Pulmonary artery endothelial cell (primary cell): ENCODE measurements at places on chromosomes 1 and 21. TPM values are rescaled to one million over a fixed set of nuclear protein-coding genes. Genes with fewer than 3 reads are reported as not detected.
A peak's percentile ranks its signal among the peaks of the same experiment; 100 is the strongest.

The SYT14 gene
- total RNA-seq, result 0.14 and 0.20 TPM in 2 replicates

The CYP2J2 gene
- total RNA-seq, result 0.20 and 0.42 TPM in 2 replicates

The OR2AK2 gene
- total RNA-seq, result not detected in 2 replicates

The TLR5 gene
- total RNA-seq, result 0.18 and 0.20 TPM in 2 replicates

The S100B gene
- not detected in 2 replicates for total RNA-seq

The BGLAP gene
- total RNA-seq, result 0.13 and 0.32 TPM in 2 replicates

The KCNQ4 gene
- total RNA-seq, result 0.04 TPM in 1 of 2 replicates, not detected in the other

The GJA8 gene
- total RNA-seq, result not detected in 2 replicates

The RASSF5 gene
- 0.25 and 0.26 TPM in 2 replicates for total RNA-seq

DNA sequence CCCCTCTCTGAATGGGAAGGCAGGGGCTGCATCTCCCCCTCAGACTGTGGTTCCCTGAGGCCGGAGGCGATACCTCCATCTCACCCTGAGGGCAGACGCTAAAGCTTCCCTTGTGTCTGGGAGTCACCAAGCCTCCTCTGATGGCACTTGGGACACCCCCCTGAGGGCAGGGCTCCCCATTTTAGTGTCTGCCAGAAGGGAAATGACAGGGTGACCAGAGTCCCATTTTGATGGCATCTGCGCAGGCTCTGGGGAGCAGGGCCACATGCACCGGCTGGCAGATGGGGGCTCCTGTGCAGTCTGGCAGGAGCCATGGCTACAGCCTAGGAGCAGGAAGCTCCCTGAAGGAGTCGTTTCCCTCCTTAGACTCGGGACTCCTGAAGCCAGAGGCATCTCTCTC is 1.7 kb downstream of the S100A2 start:
- DNase-seq, result no peak

DNA sequence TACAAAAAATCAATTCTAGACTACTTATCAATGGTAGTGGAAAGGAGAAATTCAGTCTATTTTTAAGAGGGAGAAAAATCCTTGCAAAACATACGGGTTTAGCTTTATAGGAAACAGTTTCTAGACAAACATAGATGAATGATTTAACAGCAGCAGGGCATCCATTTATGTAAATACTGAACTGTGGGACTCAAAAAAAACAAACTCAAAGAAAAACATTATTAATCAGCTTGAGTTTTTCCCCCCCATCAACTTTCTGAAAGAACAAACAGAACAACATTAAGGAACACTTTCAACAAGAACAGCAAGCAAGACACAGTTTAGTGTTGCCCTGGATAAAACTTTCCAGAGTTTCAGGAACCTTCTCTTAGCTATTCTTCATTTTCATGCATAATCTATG is 147.3 kb upstream of the KCNK2 start:
- no peak for DNase-seq

DNA sequence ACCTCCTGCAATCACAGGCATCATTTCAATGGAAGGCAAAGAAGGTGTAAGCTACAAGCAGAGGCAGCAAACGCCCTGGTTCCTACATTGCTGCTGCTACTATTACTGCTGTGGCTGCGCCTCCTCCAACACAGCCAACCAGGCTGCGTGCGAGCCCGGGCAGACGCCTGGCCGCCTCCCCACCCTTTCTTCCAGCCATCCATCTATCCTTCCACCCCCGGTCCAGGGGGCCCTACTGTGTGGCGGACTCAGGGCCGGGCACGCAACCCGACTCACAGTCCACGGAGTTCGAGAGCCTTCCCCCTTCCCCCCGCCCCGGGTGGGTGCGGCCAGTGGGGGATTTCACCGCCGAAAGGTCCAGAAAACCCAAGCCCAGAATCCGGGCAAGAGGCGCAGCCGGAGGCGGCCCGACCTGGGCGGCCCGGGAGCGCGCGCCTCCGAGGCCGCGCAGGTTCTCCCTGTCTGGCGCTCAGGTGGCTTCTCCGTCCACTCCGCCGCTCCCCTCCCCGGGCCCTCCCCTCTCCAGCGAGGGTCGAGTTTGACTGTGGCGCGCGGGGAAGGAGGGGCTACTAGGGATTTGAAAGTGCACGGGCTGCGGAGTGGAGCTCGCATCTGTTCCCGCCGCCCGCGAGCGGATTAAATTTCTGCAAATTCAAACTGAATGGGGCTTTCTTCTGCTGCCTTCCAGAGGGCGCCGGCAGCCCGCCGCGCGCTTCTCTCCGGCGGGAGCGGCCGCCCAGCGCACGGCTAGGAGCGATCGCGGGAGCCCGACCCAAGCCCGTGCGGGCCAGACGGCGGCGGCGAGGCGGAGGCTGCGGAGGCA is at the start of gene HUNK:
Gene HUNK, plus strand, starts transcription at position 569 of the 823 bp plus-strand sequence. CDS start 655 bp downstream, outside the sequence.
- no peak for DNase-seq

DNA sequence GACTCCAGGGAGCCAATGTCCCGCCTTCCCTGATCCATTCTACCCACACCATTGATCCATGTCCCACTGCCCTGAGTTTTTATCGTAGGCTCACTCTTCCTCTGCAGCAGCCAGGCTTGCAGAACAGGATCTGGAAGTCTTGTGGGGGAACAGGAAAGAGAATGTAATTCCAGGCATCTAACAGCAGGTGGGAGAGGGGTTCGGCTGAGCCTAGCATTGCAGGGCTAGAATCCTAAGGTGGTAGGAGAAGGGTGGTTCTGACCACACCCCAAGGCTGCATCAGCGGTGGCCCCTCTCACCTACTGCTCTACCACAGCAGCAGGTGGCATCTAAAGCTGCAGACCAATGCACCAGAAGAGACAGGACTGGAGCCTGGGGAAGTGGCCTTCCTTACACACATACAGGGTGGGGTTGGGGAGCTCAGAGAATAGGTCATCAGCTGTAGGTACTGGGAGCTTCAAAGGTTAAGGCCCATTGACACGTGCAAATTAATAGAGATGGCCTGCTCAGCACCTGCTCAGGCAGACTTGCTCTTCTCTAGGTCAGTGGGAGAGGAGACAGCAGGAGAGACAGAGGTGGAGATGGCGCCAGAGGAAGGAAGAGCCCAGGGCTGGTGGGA is 20.5 kb downstream of the KNCN start:
- no peak for DNase-seq

DNA sequence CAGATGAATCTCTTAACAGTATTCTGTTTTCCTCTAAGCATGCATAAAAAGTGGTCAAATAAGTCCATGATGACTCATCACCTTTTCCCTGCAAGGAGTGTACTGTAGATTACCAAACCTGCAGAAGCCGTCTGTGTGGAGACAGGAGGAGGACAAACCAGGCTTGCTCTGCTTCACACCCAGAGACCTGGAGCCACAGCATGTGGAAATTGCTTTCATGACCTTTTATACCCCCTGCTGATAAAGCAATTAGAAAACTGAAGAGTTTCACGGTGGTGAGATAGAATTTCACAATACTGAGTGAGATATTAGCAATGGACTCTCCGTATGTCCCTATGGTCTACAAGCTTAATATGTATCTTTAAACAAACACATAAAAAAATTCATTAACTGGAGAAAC is 9.4 kb downstream of the CORT start:
- no peak for DNase-seq

GRCh38 chr1:119878171-119878570 is 18.1 kb downstream of the ADAM30 start:
- DNase-seq, result no peak

- peak; percentile 15 for DNase-seq
These were observed 468.4 kb upstream of the C1orf87 start for GRCh38 chr1:60541831-60542532.

DNA sequence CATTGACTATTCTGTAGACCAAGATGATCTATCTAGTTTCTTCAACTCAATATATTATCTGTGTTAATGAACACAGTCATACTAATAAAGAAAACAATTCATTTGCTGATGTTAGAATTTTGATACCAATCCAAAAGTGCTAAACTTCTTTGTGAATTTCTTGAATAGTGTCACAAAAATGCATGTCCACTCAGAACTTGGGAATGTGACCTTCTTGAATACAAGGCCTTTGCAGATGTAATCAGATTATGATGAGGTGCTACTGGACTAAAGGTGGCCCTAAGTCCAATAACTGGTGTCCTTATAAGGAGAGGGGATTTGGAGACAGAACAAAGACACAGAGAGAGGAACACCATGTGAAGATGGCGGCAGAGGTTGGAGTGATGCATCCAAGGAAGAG is 305.8 kb upstream of the ZP4 start:
- DNase-seq, result no peak

GRCh38 chr1:24111996-24112779 is at the start of gene MYOM3:
Gene MYOM3, minus strand, starts transcription at chr1:24112135. Its CDS starts 3,499 bp downstream, at chr1:24108636.
- peak; percentile 29 for DNase-seq

- no peak for DNase-seq
These were observed 20.4 kb upstream of the YTHDF2 start for GRCh38 chr1:28716336-28716735.

DNA sequence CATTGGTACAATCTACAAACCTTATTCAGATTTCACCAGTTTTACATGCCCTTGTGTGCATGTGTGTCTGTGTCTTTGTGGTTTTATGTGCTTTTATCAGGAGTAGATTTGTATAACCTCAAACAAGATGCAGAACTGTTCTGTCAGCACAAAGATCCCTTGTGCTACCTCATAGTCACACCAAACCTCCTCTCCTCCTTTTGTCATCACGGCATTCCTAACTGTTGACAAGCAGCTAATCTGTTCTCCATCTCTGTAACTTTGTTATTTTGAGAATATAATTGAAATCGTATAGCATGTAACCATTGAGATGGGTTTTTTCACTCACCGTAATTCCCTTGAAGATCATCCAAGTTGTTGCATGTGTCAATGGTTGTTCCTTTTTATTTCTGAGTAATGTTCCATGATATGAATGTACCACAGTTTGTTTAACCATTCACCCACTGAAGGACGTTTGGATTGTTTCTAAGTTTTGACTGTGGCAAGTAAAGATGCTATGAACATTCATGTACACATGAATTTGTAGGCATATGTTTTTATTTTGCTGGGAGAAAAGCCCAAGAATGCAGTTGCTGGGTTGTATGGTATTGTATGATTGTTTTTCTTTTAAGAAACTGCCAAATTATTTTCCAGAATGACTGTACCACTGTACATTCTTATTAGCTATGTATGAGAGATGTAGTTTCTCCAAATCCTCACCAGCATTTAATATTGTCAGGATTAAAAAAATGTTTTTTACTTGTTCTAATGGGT is 78.1 kb upstream of the B3GALT2 start:
- no peak for DNase-seq

- no peak for DNase-seq
These were observed 5.0 kb downstream of the MEF2D start for GRCh38 chr1:156495401-156496140.

DNA sequence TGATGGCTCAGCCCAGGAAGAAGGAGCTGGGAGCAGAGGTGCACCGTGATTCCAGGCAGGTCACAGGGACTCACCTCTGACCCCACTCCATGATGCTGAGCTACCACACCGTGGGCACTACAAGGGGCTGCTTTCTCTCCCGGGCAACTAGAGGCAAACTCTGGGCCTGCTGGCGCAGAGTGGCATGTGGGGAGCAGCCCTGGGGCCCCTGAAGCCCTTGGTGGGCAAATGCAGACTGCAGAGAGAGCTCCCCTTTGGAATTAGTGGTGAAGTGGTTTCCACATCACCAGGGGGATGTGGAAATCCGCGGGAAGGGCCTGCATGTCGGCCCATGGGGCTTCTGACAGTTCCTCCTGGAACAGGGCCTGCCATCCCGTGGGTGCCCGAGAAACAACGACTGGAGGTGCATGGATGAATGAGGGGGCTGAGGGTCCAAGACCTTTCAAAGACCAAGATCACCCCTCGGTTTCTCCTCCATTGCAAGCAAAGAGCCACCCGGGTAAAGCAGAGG is 11.8 kb upstream of the MMEL1 start:
- no peak for DNase-seq

DNA sequence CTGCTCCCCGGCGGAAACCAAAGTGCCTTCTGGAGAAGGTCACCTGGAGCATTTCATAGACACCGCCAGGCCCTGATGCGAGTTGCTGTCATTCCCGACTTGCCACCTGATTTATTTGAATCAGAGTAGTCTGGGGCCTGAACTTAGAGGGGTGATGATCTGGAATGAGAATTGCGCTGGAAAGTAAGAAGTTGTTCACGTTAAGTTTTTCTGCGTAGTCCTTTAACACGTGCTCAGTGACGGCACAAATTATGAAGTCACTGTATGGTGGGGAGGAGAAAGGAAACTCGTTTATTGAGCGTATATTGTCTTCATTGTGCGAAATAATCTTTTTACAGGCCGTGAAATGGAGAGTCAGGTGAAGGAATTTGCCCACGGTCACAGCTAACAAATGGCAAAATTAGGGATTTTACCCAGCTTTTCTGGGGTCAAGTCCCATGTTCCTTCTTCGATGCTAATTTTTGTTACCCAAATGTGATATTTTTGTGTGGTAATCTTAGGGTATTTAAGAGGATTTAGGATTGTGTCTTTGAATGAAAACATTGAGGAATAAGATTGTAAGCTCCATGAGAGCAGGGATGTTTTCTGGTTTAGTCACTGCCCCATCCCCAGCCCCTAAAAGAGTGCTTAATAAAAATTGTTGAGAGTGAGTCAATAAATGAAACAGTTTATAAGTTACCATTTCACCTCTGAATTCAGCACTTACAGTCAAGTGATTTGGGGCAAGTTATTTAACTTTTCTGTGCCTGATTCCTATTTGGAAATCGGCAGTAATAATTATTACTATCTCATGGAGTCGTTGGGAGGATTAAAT is 46.4 kb upstream of the NBL1 start:
- peak; percentile 15 for DNase-seq
